ENCODE measurements at places on chromosomes 1 and 21. TPM values are rescaled to one million over a fixed set of nuclear protein-coding genes. Genes with fewer than 3 reads are reported as not detected.

- no peaks in the 10 kb centered on the region for H3K27me3 ChIP-seq
- H3K4me1 ChIP-seq: peaks cover 30% of the 10 kb centered on the region
- H3K27ac ChIP-seq: no peak overlapping the region
- no peaks in the 10 kb centered on the region for H3K36me3 ChIP-seq
- DNase-seq: no peak
Measured at GRCh38 chr21:37435711-37436110, 69.1 kb downstream of the DYRK1A start.

DNA sequence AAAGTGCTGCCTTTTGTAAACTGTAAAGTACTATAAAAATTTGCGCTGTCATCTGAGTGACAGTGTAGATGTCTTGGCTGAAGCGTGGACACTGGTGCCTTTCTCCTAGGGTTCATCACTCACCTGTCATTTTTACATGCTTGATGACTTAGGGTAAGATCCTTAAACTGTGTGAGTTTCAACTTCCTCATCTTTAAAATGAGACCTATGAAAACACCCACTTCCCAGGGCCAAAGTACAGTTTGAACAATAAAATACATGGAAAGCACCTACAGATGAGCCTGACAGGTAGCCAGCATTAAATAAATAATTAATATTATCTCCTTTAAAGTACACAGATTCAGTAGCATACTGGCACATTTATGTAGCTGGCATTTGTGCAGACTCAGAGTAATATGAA, 309.9 kb downstream of the CHRM3 start:
- H3K27me3 ChIP-seq: no peaks in the 10 kb centered on the region
- H3K36me3 ChIP-seq: no peaks in the 10 kb centered on the region
- no peak for DNase-seq
- no peak overlapping the region for H3K4me3 ChIP-seq
- H3K27ac ChIP-seq: no peak overlapping the region
- H3K4me1 ChIP-seq: no peaks in the 10 kb centered on the region

DNA sequence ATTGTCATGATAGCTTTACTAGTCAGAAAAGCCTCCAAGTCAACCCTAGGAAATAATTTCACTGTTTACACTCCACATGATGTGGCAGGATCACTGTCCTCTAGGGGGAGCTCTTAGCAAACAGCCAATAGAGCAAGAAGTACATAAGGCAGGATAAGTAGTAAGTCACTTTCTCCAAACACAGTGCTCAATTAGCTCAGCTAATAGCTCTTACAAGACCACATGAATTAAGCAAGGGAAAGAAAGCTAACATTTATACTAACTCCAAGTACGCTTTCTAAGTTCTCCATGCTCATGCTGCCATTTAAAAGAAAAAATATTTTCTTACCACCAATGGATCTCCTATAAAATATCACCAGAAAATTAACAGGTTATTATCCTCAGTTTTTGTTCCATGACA, 66.9 kb upstream of the LRIF1 start:
- no peaks in the 10 kb centered on the region for H3K36me3 ChIP-seq
- H3K27me3 ChIP-seq: no peaks in the 10 kb centered on the region
- H3K4me1 ChIP-seq: no peaks in the 10 kb centered on the region

Gene KCNH1
- total RNA-seq: not detected

- H3K36me3 ChIP-seq: peaks cover 9% of the 10 kb centered on the region
- H3K4me3 ChIP-seq: no peak overlapping the region
- no peaks in the 10 kb centered on the region for H3K27me3 ChIP-seq
- H3K4me1 ChIP-seq: no peaks in the 10 kb centered on the region
- H3K27ac ChIP-seq: peak overlapping the region; percentile 32
Measured at GRCh38 chr1:20597650-20598049, 8.8 kb downstream of the CDA start.

Gene MRAP
- not detected for total RNA-seq

DNA sequence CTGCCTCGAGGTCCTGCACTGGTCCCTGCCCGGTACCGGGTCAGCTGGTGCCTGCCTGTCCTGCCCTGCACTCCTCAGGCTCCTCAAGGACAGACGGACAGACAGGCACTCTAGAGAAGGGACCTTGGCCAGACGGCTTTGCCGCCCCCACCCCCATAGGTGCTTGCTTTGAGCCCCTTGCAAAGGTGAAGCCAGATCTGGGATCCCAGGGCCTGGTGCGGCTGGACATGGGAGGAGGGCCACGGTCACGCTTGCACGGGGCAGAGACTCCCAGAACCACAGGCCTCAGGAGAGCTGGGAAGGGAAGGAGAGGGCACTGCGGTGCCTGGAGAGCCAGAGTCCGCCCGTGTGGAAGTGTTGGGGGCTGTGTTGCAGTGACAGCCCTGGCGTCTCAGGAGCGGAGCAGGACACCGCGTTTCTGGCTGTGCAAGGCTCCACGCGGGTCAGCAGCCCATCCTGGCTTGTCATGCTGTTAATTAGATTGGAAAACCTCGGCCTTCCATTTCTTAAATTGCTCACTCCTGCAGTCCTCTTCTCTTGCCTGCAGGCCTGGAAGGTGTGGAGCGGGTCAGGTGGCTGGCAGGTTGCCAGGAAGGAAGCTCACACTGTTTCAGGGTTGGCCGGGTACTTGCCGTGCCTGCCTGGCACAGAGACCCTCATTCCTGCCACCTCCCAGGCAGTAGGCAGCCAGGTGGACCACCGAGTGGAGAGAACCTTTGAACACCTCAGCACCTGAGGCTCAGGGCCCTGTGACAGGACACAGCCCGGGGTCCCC, 16.3 kb downstream of the COL18A1 start:
- H3K4me1 ChIP-seq: no peaks in the 10 kb centered on the region
- H3K4me3 ChIP-seq: no peak overlapping the region
- H3K27me3 ChIP-seq: no peaks in the 10 kb centered on the region
- no peak overlapping the region for H3K27ac ChIP-seq

DNA sequence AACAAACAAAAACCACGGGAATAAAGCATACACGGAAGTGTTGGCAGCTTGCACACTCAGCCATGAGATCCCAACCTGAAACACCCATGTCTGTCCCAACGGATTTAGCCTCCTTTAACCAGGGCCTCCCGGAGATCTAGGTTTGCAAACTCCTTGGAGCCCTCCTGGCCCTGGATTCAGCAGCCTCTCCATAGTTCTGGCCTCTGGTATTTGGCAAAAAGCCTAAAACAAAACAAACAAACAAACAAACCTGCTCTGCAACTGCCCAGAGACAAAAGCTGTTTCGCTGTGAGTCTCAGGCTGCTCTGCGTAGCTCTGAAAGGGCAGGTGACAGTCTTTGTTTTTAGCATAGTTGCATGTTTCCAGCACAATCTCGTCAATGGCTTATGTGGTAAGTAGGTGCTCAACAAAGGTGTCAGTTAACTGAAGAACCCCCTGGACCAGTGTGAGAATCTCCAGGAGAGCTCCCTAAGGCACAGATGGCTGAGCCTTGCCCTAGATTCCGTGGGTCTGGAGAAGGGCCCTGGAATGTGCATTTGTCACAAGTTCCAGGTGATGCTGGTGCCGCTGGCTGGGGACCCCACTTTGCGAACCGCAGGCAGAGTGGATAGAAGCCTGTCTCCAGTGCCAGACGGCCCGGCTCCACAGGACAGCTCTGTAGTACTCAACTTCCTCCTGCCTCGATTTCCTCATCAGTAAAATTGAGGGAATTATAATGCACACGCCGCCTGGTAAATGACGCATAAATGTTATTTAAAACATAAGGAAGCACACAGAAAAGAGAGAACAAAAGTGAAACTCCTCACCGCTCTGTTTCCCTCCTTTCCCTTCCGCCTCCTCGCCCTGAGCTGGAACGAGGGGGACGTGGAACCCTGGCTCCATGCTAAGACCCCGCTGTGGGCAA, 86.2 kb downstream of the RIPK4 start:
- H3K4me1 ChIP-seq: no peaks in the 10 kb centered on the region
- H3K4me3 ChIP-seq: no peak overlapping the region
- H3K27ac ChIP-seq: no peak overlapping the region
- no peaks in the 10 kb centered on the region for H3K36me3 ChIP-seq
- no peaks in the 10 kb centered on the region for H3K27me3 ChIP-seq

- DNase-seq: no peak
- H3K27ac ChIP-seq: no peak overlapping the region
- no peak overlapping the region for H3K4me3 ChIP-seq
- no peaks in the 10 kb centered on the region for H3K4me1 ChIP-seq
- H3K36me3 ChIP-seq: no peaks in the 10 kb centered on the region
Measured at GRCh38 chr1:109046671-109047070, 4.8 kb upstream of the WDR47 start.

- H3K4me3 ChIP-seq: no peak overlapping the region
- H3K27ac ChIP-seq: no peak overlapping the region
- no peaks in the 10 kb centered on the region for H3K36me3 ChIP-seq
Measured at GRCh38 chr1:72062584-72062983, 219.8 kb downstream of the NEGR1 start.

DNA sequence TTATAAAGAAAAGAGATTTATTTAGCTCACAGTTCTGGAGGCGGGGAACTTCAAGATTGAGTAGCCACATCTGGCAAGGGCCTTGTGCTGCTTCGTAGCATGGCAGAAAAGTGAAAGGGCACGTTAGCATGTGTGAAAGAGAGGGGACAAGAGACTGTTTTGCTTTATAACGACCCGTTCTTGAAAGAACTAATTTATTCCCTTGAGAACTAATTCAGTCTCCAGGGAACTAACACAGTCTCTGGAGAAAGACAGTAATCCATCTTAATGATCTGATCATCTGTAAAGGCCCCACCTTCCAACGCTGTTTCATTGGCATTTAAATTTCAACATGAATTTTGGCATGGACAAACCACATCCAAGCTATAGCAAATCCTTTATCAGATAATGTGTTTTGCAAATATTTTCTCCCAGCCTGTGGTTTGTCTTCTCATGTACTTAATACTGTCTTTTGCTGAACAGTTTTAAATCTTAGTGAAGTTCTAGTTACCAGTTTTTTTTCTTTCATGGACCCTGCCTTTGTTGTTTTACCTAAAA, 26.1 kb downstream of the MTR start:
- no peak overlapping the region for H3K27ac ChIP-seq
- H3K4me1 ChIP-seq: no peaks in the 10 kb centered on the region
- no peak overlapping the region for H3K4me3 ChIP-seq
- H3K27me3 ChIP-seq: no peaks in the 10 kb centered on the region
- DNase-seq: no peak
- peaks cover 33% of the 10 kb centered on the region for H3K36me3 ChIP-seq

DNA sequence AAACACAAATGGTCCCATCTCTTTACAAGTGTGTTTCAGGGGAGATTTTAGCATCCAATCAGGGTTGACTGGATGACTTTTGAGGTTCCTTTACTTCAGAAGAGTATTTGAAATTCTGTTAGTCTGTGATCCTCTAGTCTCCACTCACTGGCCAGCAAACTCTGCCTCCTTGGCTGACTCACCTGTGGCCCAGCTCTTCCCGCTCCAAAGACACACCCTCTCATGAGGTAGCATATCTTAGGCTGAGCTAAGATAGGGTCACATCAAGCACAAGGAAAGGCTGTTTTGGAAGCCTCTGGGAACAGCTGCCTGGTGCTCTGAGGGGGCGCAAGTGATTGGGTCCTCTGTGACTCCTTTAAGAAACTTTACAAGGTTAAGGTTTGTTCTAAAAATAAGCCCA, 102.3 kb upstream of the FGGY start:
- DNase-seq: no peak
- H3K27me3 ChIP-seq: no peaks in the 10 kb centered on the region
- H3K27ac ChIP-seq: no peak overlapping the region
- no peaks in the 10 kb centered on the region for H3K36me3 ChIP-seq
- H3K4me1 ChIP-seq: no peaks in the 10 kb centered on the region
- H3K4me3 ChIP-seq: no peak overlapping the region

- no peaks in the 10 kb centered on the region for H3K36me3 ChIP-seq
- no peak overlapping the region for H3K27ac ChIP-seq
- H3K4me3 ChIP-seq: no peak overlapping the region
- DNase-seq: no peak
- H3K4me1 ChIP-seq: no peaks in the 10 kb centered on the region
- H3K27me3 ChIP-seq: no peaks in the 10 kb centered on the region
Measured at GRCh38 chr1:117685936-117686806, 80.3 kb downstream of the TENT5C start.

DNA sequence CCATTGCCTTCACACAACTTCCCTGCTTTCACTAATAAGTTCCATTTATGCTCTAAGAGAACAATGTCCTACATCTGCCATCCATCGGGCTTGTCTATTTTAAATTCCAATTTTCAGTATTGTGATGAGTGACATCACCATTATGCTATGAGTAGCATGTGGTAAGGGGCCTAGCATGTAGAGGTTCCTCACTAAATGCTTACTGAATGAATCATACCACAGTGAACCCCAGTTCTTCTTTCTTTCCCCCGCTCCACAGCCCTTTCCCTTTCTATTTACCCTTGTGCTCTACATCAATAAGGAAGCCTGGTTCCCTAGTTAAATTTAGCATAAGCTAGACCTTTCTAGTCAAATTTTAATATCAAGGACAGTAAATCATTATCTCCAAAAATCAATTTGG, 195.0 kb upstream of the RGS18 start:
- H3K36me3 ChIP-seq: no peaks in the 10 kb centered on the region
- no peaks in the 10 kb centered on the region for H3K4me1 ChIP-seq
- no peak for DNase-seq
- H3K4me3 ChIP-seq: no peak overlapping the region
- H3K27me3 ChIP-seq: no peaks in the 10 kb centered on the region

Gene GJA9
- not detected for total RNA-seq

DNA sequence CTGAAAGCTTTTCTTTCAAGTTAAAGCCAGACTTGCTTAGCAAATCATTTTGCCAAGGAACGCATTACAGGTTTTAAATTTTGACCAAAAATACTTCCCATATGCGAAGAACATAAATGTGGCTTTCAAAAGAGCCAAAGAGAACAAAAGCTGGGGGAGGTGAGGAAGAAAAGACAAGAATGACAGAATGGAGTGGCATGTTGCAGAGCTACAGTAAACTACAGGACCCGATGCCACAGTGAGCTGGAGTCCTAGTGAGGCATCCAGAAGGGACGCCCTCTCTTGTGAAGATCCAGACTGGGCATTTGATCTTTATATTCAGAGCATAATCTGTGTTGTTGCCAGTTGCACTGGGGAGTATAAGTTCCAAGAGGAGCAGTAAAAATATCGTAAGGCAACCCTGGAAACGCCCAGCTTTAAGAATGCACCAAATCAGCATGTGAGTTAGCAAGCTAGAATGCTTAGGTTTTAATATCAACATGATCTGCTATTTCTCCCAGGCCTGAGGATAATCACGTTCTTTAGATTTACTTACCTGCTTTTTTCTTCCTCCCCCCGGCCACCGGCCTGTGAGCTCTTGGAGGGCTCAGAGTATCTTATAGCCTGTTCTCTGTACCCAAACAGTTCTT, 48.4 kb upstream of the HOOK1 start:
- no peak overlapping the region for H3K4me3 ChIP-seq
- no peaks in the 10 kb centered on the region for H3K27me3 ChIP-seq
- no peak overlapping the region for H3K27ac ChIP-seq
- H3K4me1 ChIP-seq: no peaks in the 10 kb centered on the region

- H3K4me1 ChIP-seq: peaks cover 3% of the 10 kb centered on the region
- no peak for DNase-seq
- no peak overlapping the region for H3K4me3 ChIP-seq
- no peaks in the 10 kb centered on the region for H3K27me3 ChIP-seq
Measured at GRCh38 chr1:84095308-84095707, 48.8 kb upstream of the PRKACB start.

GRCh38 chr1:15345705-15346345, 63.9 kb upstream of the EFHD2 start:
- no peaks in the 10 kb centered on the region for H3K4me1 ChIP-seq
- DNase-seq: no peak
- H3K27me3 ChIP-seq: no peaks in the 10 kb centered on the region
- H3K36me3 ChIP-seq: no peaks in the 10 kb centered on the region
- H3K27ac ChIP-seq: no peak overlapping the region
- no peak overlapping the region for H3K4me3 ChIP-seq

GRCh38 chr1:194512345-194512744, 1325.9 kb upstream of the B3GALT2 start:
- H3K4me1 ChIP-seq: no peaks in the 10 kb centered on the region
- no peak overlapping the region for H3K4me3 ChIP-seq
- no peaks in the 10 kb centered on the region for H3K27me3 ChIP-seq
- no peaks in the 10 kb centered on the region for H3K36me3 ChIP-seq
- no peak overlapping the region for H3K27ac ChIP-seq

Measured in liver (tissue), 10 donors.